ENCODE measurements at places on chromosomes 7 and 10.

DNA sequence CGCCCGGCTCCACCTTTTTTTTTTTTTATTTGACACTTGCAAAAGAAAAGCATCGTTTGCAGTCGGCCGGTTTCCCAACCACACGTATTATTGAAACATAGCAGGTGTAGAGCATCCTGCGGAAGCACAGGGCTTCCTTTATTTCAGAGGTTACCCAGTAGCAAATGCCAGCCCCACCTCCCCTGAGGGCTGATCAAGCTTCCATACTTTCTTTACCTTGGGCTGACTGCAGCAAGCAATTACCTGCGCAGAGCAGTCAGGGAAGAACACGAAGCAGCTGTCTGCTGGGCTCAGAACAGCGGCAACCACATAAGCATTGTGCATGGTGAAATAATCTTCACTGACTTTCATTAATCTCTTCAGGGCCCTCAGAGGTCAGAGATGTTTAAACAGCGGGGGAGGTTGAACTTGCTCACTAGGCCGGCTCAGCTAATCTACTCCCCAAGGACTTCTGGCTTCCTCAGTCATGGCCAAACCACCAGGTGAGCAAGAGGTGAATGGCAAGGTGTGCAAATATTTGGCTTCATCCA lies 784.7 kb upstream of the AUTS2 start:
- DNase-seq, result no peak

DNA sequence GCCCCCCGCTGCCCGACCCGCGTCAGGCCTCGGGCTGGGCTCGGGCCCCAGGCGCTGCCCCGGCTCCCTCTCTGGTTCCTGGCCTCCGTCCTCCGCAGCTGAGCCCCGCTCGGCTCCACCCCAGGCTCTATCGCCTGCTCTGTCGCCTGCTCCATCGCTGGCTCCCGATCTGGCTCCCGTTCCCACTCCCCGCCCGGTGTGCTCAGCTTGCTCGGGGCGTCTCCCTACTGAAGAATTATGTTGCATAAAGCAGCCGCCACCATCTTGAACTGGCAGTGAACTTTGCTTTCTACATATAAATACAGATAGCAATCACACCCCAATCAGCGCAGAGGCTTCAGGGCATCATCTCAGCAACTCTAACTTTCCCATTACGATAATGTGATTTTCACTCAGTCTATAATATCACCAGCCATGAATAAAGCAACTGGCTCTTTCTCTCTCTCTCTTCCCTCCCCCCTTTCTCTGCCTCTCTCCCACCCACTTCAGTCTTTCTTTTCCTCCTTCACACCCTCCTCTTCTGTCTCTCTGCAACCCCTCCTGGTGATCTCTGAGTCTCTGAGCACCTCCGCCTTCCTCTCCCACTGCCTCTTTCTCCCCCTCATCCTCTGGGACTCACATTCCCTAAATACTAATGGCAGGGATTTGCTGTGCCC lies 43.3 kb upstream of the BTRC start:
- DNase-seq, result no peak

DNA sequence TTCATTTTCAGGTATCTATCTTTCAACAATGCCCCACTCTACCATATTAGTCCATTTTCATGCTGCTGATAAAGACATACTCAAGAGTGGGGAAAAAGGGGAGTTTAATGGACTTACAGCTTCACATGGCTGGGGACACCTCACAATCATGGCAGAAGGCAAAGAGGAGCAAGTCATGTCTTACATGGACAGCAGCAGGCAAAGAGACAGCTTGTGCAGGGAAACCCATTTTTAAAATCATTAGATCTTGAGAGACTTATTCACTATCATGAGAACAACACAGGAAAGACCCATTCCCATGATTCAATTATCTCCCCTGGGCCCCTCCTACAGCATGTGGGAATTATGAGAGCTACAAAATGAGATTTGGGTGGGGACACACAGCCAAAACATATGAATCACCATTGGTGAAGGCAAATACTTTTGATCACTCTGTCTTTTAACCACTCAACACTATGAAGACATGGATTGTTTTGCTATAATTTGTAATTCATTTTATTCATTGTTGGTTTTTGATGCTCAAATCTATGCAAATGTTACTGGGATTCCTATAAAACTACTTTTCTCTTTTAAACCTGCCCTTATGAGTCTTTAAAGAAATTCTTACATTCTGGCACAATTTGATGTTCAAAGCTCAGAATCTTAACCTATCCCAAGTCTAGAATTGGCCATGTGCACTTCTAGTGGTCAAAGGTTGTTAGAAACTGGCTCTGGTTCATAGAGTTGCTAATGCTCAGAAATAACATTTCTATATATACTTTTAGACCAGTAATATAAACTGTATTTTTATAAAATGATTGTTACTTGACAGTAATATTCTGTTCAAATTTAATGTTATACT lies 15.3 kb downstream of the AKR1C4 start:
- DNase-seq, result no peak

GRCh38 chr10:62054408-62054807 lies 152.9 kb downstream of the ARID5B start:
- no peak for DNase-seq

DNA sequence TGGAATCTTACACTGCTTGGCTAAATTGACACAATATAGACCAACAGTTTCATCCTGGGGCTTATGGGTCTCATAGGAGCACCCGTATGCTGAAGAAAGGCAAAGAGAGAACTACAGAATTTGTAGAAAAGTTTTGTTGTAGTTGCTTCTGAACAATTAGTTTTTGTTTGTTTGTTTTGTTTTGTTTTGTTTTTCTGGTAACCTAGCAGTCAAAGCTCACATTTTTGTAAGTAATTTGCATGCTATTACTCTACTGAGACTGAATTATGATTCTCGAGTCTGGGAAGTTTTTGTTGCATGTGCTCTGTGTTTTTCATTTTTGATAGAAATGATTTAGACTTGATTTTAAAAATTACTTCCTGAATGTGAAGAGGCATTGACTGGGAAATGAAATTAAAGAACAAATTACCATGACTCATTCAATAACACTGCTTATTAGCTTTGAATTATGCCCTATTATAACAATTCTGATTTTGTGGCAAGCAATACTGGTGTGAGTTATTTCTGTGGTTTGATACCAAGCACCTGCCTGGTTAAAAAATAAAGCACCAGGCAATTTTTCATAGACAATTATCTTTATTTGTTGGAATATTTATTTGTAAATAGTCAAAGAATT lies 438 bp downstream of the LSMEM1 start:
- peak; percentile 23 for DNase-seq

DNA sequence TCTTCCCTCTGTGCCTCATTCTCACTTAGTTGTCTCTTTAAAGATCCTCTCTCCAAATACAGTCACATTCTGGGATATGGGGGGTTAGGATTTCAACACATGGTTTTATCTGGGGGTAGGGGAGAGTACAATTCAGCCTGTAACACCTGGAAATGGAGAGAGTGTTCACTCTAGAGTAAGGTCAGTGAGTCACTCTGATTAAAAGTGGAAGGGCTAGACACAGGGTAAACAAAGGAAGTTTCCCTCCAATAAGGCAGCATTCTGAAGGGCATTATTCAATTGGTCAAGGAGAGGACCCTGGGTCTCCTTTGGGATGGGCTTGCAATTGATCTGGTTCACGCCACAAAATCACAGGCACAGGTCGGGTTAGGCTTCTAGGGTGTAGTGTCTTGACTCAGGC lies 232.8 kb upstream of the NPSR1 start:
- DNase-seq, result no peak

GRCh38 chr10:25338271-25338670 lies 163.5 kb downstream of the GPR158 start:
- no peak for DNase-seq

- no peak for DNase-seq
Observed at GRCh38 chr7:105321754-105322455, 66.8 kb downstream of the SRPK2 start.

DNA sequence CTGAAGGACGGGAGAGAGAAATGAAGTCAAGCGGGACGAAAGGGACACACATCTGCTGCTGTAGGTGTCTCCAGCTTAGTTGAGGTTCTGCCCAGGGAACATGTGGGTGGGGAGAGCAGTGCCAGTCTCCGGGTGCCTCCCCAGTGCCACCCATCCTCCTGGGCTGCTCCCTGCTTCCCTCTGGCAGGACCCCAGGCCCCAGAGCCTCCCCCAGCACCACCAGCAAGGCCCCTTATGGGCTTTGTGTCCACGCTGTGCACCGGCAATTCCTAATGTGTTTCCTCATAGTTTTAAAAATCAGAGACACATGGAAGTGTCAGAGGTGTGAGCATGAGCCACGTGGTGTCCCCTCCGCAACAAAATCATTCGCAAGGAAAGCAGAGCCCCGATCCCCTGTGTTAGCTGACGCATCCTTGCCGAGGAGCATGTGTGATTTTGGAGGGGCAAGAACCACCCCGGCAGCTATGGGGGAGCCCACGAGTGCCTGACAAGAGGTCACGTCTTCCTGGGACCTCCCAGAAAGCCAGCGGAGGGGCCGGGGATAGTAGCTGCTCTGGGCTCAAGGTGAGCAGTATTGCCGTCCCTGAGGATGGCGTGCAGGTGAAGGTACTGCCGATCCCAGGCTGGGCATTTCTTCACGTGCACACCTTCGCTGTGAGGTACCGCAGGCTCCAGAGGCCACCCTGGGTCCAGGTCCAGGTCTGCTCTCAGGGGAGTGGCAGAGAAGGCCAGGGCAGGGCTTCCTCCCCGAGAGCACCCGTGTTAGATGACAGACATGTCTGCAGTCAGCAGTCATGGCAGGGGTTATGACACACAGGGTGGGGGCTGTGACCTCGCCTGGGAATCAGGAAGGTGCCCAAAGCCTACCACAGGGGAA lies 448.2 kb upstream of the FOXK1 start:
- DNase-seq, result no peak

- DNase-seq, result peak; percentile 75
Observed at GRCh38 chr7:17298840-17299482, 509 bp downstream of the AHR start.

DNA sequence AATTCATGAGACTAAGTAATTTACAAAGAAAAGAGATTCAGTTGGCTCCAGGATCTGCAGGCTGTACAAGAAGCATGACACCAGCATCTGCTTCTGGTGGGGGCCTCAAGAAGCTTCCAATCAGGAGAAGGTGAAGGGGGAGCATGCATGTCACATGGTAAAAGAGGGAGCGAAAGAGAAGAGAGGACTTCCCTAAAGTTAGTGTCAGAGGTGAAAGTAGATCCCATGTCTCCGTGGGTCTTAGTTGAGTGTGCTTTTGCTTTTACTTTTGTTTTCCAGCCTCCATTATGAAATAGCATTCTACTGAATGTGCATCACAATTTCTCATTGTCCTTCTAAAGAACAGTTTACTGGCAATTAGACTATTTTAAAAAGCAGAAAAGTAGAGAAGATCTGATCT lies 213.6 kb upstream of the FZD1 start:
- DNase-seq, result no peak

DNA sequence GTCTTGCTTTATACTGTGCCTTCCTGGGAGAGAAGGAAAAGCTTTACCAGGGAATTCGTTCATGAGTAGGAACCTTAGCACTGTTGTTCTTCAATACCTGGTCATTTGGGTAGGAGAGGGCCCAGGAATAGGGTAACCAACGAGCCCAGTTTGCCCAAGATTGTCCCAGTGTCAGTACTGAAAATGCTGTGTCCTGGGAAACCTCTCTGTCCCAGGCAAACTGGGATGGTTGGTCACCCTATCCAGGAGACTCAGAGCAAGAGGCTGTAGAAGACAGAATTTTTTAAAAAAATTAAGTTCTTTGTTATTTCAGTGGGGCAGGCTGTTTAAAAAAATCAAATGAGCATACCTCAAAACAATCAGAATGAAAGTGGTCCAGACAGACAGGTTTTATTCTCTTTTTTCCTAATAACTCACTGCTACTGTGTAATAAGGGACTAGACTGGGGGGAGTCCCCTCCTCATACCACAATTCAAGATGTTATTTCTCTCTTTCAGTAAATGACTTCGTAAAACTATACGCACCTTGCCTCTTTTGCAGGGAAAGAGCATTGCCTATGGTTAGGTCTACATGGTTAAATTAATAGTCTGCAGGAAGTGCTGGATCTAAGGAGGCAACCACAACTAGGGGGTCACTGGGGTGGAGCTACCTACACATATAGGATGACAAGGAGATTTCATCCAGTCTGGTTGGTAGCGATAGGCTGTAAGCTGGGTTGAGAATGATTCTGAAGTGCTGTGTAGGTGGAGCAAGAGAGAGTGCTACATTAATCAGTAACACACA lies 41.1 kb upstream of the FAM133B start:
- no peak for DNase-seq

GRCh38 chr10:94299417-94299816 lies 63.3 kb downstream of the NOC3L start:
- no peak for DNase-seq

GRCh38 chr7:135246191-135246825 lies 12.7 kb downstream of the STRA8 start:
- no peak for DNase-seq

GRCh38 chr7:120725376-120726039 lies 132.4 kb downstream of the TSPAN12 start:
- peak; percentile 36 for DNase-seq

DNA sequence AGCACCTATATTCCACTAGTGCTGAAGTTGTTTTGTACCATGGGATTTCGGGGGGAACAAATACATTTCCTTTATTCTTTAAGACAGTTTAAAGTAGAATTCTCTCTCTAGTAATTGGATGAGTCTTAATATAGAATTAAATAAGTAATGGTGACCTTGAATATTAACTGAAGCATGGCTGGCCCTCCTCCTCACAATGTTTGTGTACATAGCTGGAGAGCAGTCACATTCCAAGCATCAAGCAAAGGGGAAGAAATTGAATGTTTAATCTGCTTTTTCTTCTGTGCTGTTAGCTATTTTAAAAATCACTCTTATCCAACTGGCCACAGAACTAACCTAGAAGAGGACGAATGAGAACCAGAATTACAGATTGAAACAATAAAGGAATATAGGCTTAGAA lies 906.9 kb downstream of the CCSER2 start:
- DNase-seq, result no peak
